Fibroblast of skin of left biceps (primary cell): ENCODE measurements at places on chromosomes 1 and 21.

GRCh38 chr1:45038661-45039364 is 26.8 kb downstream of the UROD start:
- DNase-seq = no peak

DNA sequence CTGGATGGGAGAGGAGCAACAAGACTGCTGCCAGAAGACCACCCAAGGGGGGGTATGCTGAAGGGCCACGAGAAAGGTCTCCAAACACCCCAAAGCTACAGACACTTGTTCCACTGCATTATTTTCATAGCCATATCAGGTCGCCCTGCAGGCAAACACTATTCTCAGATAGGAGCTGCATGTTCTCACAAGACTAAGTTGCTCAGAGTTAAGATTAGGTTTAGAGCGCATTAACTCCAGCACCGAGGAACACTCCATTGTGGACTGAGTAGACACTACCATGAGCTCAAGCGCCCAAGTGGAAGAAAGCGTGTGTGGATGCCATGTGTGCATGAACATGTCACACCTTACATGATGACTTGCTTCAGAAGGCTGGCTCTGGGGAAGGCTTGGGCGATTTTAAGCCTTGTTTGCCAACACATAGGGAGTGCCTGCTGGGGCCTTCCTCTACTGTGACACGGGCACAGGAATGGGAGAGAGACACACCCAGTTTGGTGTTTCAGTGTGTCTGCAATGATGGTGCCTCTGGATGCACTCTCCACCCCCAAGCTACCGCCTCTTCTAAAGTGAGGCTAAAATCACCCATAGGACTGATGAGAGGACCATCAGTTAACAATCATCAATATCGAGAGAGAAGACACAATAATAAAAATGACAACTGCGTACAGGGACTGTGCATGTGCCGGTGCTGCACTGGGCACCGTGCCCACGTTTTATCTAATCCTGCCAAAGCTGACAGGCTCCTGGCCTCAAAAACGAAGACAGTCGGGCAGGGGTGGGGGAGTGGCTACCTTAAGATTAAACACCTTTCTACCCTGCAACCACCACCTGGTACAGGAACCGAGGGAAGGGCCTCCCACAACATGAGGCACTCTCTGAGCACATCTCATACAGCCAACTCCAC is 34.9 kb downstream of the SSBP3 start:
- DNase-seq = no peak

- DNase-seq = no peak
Measured at GRCh38 chr1:37549341-37549740, 4.8 kb downstream of the SNIP1 start.

DNA sequence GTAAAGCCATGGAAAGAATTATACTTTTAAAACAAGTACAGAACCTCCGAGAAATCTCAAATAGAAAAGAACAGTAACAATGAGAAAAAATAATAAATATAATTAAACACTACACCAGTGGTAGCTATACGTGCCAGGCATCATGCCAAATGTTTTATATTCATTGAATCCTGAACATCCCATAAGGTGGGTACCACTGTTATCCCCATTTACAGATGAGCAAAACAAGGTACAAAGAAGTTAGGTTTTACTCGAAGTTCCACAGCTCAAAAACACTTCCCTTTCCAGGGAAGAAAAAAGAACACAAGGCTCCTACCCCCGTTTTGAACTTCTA is 33.4 kb downstream of the JAK1 start:
- no peak for DNase-seq

GRCh38 chr1:208438112-208438699 is 194.0 kb upstream of the PLXNA2 start:
- DNase-seq = no peak
